ENCODE measurements at places on chromosomes 2 and 18.

- no peak for DNase-seq
Observed at GRCh38 chr2:39099870-39100728, 20.8 kb downstream of the SOS1 start.

DNA sequence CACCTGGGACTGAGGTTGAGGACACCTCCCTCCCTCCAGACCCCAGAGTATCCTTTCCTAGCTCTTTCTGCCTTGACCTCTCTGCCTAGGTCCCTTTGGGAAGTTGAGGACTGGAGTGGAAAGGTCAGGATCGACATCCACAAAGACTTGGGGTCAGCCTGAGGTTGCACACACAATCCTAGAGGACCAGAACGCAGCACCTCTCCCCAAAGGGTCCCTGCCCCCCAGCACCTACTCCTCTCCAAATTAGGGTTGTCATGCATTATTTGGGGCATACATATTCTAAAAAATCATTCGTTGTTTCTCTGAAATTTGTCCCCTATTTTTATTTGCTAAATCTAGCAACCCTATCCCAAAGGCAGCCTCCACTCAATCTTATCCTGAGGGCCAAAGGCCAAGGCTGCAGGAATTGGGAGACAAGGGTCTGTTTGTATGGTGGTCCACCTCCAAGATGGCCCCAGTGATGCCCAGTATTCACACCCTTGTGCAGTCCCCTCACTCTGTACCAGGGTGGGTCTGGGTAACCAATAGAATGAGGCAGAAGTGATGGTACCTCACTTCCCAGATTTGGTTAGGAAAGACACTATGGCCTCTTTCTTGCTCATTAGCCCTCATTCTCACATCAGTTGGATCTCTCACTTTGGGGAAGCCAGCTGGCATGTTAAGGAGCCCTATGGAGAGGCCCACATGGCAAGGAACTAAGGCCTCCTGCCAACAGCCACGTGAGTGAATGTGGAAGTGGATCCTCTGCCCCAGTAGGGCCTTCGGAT, 3.5 kb upstream of the CHRNG start:
- DNase-seq = no peak

DNA sequence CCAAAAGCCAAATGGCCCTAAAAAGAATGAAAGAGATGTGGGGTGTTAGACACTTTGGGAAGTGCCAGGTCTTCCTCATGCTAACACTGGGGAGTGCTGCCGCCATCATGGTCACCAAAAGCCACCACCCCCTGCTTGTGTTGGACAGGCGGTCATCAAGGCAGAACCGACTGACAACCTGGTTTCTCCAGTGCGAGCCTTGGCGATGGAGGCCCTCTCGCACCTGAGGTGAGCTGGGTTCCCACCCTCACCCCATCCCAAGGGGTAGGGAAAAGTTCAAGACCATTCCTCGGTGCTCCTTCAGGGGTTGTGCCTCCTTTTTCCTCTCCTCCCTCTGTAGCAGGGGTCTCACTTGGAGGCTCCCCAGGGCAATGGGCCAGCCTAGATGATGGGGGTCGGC, 33.6 kb downstream of the MROH2A start:
- DNase-seq = no peak

GRCh38 chr18:74456017-74456348, 1.1 kb downstream of the DIPK1C start:
- DNase-seq = no peak

DNA sequence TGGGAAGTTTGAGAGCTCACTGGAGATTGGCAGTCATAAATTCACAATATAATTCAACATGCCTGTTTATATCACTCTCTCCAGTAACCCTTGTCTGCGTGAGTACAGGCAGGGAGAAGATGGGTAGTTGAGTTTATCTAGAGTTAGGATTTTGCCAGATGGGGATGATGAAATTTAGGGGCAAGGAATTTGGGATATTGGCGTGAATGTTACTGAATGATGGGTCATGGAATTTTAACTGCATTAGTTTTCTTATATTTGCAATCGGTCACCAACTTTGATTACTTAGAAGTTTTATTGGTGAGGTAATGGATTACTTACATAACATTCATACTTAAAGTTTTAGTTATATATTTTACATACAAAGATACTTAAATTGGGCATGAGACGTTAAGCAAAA, 35.1 kb downstream of the SANBR start:
- no peak for DNase-seq

- DNase-seq = no peak
Observed at GRCh38 chr18:56580026-56580425, 58.4 kb downstream of the TXNL1 start.

DNA sequence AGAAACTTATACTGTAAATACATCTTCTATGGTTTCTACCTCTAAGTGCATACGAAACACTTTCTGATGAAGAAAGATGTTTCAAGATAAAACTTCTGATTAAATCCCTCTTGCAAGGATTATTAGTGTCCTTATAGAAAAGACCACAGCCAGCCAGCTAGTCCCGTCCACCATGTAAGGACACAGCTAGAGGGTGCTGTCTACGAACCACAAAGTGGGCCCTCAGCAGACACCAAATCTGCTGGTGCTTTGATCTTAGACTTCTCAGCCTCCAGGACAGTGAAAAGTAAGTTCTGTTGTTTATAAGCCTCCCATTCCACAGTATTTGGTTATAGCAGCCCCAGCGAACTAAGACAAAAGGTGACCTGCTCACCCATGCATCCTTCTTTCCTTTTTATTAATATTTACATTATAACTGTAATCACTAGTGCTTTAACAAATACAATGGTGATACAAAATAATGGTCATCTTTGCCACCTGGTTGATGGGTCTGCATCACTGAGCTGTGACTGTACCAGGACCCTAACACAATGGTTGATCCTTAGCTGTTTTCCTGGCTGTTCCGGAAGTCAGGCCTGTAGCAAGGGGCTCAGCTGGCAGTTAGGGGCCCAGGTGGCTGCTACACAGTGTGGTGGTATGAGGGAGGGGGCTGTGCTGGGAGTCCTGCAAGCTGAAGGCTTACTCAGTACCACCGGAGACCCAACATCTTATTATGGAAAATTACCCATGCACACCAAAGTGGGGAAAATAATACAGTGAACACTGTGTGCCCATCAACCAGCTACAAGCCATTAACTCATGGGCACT, 108.5 kb upstream of the SMAD7 start:
- no peak for DNase-seq

DNA sequence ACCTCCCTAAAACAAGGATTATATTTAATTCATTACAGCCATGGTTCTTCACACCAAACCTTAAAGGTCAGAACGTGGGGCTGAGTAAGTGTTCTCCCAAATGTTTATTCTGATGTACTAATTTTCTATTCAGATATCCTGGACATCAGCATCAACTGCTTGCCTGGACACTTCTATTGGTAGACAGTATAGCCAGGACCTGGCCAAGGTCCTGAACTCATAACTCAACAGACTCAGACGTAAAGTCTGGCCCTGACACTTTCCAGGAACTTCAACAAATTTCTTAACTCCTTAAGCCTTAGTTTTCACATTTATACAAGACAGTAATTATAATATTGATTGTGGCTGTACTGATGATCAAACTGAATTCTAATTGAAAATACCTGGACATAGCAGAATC, 89.1 kb downstream of the AKAIN1 start:
- DNase-seq = no peak

DNA sequence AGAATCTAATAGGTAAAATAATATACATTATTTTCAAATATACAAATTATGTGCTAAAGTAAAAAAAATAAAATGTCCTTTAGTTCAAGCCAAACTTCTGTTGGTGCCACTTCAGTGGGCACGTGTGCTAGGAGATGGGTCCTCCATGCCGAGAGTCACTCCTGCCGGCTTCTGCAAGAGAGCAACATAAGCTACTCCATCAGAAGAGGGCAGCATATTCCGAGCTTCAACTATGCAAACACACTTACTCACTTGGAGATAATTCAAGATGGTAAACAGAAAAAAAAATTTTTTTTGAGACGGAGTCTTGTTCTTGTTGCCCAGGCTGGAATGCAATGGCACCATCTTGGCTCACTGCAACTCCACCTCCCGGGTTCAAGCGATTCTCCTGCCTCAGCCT, 24.4 kb downstream of the CNOT11 start:
- peak; percentile 82 for DNase-seq

DNA sequence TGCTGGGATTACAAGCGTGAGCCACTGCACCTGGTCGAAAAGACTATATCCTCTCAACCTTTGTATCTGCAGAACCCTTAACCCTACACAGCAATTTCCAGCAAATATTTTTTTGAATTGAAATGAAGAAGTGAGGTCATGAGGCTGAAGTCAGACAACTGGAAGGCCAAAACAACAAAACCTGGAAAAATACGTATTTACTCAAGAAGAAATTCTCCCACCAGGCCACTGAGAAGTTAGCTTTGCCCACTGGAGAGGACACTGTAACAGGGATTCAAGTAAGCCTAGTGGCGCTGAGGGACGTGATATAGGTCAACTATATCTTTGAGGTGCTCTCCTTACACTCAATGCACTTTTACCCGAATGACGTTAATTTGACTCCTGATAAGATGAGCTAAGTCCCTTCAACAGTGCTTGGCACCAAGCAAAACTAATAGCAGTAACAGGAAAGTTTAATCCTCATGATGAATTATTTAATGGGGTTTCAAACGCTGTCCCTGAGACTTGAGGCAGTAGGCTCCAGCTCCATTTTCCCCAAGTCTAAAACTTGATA, 1.9 kb downstream of the HDLBP start:
- no peak for DNase-seq

GRCh38 chr18:58541146-58541788, 87.6 kb downstream of the ALPK2 start:
- no peak for DNase-seq

- DNase-seq = no peak
Observed at GRCh38 chr2:149422991-149423338, 92.6 kb downstream of the LYPD6 start.

- no peak for DNase-seq
Observed at GRCh38 chr18:13103366-13103765, 112.2 kb downstream of the CEP192 start.

GRCh38 chr2:184908966-184909365, 310.6 kb downstream of the ZNF804A start:
- DNase-seq = no peak

GRCh38 chr18:35099911-35100310, 58.7 kb downstream of the MAPRE2 start:
- no peak for DNase-seq

DNA sequence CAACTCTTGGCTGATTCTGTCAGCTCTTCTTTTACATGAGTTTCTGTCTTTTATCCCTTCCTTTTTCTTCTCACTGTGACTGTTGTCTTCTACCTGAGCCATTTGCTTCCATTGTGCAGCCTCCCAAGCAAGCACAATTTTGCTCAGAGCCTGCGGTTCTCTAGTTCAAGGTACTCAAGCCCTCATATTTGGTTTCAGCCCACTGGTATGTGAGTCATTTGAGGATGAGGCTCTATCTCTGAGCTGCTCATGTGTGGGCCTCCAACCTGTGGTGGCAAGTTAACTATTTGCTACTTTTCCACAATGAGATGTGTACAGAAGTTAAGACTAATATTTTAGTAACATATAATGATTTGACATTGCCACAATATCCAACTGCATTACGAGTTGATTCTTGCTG, 183.0 kb downstream of the PHLPP1 start:
- DNase-seq = no peak

GRCh38 chr18:28494151-28494550, 317.2 kb upstream of the CDH2 start:
- DNase-seq = no peak

DNA sequence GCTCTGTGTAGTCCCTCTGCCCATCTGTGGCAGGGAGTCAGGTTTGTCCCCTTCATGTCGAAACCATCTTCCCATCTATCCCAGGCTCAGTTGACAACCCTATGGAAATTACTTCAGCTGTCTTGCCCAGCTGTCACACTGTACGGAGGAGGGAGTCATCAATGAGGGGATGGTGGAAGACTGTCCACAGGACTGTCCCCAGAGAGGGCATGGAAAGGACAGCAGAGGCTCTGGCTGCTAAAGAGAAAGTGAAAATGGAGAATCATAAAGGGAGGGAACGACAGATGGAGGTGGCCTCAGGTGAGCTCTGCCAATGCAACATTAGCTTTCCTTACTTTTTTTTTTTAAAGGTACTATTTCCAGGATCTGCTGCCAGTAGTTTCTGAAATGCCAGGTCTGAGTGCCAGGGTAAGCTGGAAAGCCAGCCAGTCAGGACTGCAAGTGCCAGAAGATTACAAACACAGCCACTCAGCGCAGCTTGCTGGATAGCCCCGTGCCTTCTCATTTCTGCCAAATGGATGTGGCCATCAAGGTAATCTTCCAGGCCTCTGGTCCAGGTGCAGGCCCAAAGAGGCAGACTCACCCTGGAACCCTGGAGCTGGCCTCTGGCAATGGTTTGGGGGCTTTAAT, 192.8 kb downstream of the AGPS start:
- DNase-seq = peak; percentile 52

DNA sequence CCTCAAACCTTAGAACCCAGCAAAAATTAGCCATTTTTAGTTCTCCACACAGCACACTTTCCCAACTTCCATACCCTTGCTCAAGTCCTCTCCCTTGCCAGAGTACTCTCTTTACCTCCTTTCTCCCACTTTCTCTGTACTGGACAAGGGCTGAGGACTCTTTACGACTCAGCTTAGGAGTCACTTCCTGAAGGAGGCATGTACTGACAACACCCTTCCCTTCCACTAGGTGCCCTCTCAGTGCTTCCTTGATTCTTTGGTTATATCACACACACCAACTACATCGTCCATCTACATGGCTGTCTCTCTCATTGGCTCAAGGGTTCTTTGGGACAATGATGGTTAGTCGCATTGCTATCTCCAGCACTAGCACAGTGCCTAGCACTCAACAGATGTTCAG, 5.2 kb upstream of the C18orf63 start:
- DNase-seq = no peak

DNA sequence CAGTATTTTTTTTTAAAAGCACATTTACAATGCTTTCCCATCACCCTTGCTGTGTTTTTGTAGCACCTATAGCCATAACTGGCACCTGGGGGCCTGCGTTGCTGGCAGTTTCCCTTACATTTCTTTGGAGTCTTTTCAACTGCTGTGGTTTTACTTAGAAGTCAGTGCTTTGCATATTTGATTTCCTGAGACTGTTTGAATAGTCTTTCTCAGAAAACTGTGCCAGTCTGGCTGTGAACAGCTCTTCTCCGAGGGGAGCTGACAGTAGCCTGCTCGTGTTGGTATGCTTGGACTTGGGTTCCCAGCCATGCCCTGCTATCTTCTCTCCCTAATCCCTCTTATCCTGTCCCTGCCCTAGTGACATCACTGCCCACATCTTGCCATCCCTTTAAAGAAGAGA, 81.5 kb downstream of the DPP4 start:
- no peak for DNase-seq
